CD4-positive, alpha-beta T cell treated with Interleukin-10 for 1 hour (primary cell): ENCODE measurements at places on chromosomes 11 and 22.
A peak's percentile ranks its signal among the peaks of the same experiment; 100 is the strongest.

DNA sequence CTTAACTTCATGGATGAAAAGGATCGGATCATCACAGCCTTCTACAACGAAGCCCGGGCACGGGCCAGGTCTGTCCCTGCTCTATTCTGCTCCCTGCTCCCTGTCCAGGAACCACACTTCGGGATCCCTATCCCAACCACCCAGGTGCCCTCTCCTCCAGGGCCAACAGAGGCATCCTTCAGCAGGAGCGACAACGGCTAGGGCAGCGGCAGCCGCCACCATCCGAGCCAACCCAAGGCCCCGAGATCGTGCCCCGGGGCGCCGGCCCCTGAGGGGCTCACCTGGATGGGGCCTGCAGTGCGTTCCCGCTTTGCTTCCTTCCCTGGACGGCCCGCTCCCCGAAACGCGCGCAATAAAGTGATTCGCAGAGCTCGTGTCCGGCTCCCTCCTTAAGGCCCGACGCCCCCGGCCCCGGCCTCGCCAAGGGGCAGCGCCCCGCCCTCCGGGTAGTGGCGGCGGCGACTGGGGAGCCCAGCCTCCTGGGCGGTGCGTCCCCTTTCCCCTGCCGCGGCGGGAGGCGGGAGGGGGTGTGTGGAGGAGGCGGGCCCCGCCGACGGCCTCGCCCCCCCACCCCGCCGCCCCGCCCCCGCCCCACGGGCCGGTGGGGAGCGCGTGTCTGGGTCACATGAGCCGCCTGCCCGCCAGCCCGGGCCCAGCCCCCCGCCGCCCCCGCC is at the start of gene VEGFB:
TSS of gene VEGFB (plus strand) at position 672 of the 674 bp plus-strand sequence. CDS start 250 bp downstream, outside the sequence.
- DNase-seq: peak; percentile 82

DNA sequence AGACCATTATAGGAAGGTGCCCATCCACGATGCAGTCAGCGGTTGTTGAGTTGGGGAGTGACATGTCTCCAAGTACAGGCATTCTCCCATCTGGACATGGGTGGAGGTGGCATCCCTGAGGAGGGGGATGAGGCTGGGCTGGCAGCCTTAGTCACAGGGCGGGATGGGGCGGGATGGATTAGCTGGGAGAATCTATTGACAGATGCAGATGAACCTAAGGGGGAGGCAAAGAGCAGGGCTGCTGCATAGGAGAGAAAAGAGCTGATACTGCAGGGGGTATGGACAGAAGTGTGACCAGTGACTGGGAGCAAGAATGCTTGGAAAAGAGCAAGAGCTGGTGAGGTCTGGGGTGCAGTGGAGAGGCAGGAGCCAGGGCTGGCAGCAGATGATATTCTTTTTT is 42.7 kb downstream of the SCN3B start:
- no peak for DNase-seq

- DNase-seq: no peak
Observed at GRCh38 chr11:60338053-60338452, 11.0 kb downstream of the MS4A6E start.

GRCh38 chr11:32006799-32007388 is 84.0 kb upstream of the RCN1 start:
- peak; percentile 40 for DNase-seq

- DNase-seq: no peak
Observed at GRCh38 chr11:32705309-32706033, 89.0 kb downstream of the CCDC73 start.
